ENCODE measurements at places on chromosomes 4 and X.

- no peak for DNase-seq
Measured at GRCh38 chr4:48727666-48728459, 52.2 kb downstream of the FRYL start.

GRCh38 chr4:48015216-48015615 is 1.3 kb downstream of the CNGA1 start:
- no peak for DNase-seq

DNA sequence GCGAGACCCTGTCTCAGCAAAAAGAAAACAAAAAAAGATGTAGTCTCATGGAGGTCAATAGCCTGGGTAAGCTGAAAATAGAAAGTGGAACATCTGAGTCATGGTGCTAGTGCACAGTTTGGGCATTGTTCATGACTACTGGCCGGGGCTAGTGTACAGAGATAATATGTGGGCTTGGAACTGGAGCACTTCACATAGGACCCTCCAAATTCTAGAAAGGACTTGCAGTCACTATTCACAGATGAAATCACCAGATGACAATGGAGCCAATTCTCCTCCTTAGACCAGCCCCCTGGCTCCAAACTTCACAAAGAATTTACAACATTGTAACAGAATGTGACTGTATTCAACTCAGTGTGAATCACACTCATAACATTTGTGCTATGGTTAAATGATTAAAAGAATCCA is 367.8 kb upstream of the SLC7A11 start:
- DNase-seq, result no peak

DNA sequence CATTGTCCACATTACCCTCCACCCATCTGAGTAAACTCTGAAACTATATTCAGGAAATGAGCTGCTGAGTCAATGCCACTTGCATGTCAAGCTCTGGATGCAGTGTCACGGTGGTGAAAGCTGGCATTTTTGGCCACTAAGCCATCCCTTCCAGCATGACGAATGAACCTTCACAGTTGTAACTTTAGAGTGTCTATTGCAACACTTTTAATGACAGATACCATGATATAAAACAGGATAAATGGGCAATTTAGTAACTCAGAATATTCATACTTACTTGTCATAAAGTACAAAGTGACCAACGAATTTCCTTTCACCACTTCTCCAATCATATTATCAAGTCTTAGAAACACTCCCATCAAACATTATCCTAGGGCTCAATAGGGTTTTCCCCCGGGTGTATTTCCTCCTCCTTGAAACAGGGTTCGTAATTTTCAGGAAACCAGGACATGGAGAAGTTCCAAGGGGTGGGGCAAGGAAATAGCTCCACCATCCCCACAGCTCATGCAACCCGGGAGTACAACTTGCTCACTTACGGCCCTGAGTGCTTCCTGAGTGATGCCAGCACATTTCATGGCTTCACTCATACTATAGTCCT is 73.1 kb downstream of the MTHFD2L start:
- DNase-seq, result no peak

- DNase-seq, result no peak
Measured at GRCh38 chr4:148434075-148434773, 8.0 kb downstream of the NR3C2 start.

GRCh38 chr4:112732142-112732541 is 95.2 kb downstream of the LARP7 start:
- DNase-seq, result no peak

- DNase-seq, result no peak
Measured at GRCh38 chr4:138193963-138194362, 48.2 kb downstream of the SLC7A11 start.

- DNase-seq, result no peak
Measured at GRCh38 chr4:69697536-69698242, 44.6 kb upstream of the UGT2A1 start.

GRCh38 chr4:80781431-80781830 is 249.1 kb upstream of the BMP3 start:
- no peak for DNase-seq

DNA sequence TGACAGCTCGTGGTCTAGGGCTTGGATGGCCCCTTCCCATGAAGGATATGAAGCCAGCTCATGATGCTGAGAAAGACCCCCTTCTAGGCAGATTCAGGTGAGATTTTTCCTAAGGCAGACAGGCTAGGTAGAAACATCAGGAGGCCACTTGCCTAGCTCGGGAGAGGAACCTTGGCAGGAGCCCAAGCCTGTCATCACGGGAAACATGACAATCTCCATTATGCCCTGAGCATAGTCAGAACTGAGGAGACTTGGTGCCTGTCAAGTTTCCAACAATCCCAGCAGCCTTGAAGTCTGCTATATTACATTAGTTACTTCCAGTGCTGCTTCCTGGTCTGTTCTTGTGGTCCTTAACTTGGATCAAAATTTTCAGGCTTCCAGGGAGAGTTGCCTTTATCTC is 18.7 kb upstream of the WDR1 start:
- DNase-seq, result no peak

- DNase-seq, result no peak
Measured at GRCh38 chrX:69424910-69425309, 79.2 kb upstream of the NALF2 start.

DNA sequence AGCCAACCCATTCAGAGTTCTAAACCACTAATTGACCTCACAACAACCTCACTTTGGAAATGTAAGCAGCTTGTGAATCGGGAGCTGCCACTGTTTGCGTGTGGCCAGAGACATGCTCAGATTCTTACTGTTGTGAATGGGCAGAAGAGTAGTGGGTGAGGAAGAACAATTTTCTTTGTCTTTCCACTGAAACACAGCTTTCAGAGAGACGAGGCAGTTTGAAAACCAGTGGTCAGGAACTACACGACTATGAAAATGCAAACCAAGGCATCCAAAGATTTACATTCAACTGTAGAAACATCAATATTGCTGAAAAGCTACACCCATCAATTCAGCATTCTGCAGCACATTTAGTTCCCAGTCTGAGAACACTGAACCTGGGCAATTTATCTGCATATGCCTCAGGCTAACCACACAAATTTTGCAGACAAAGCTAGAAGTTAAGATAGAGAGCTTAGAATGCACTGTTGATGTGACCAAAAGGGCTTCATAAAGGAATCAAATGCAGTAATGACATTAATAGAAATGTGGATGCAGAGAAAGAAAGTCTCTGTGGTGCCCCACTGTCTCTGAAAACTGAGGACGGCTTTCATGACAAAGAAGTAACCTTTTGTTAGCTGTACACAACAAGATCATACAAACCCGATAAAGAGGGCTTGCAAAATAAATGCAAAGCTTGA is 134.3 kb downstream of the APBB2 start:
- no peak for DNase-seq

DNA sequence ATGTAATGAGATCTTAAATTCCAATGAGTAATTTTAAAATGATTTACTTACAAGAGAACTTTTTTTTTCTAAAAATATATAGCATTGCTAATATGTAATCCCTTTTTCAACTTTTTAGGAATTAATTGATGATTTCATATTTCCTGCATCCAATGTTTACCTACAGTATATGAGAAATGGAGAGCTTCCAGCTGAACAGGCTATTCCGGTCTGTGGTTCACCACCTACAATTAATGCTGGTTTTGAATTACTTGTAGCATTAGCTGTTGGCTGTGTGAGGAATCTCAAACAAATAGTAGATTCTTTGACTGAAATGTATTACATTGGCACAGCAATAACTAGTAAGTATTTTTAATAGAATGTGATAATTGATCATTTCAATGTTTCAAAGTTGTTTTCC is 113.2 kb downstream of the USP9X start:
- DNase-seq, result no peak

DNA sequence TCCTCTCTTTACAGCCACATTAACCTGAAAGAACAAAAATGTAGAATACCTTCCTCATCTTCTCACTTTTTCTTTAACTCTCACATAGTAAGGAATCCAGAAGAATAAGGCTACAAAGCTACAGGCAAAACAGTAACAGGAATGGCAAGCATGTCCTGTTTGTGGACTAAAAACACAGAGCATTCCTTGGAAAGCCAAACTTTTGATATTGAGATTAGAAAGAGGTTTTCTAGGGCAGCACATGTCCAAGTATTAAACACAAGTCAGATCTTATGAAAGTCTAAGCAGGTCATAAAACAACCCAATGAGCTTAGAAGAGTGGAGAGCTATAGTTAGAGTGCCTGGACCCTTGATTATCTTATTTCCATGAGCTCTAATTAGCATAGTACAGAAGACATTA is 58.2 kb upstream of the FAM9C start:
- no peak for DNase-seq

DNA sequence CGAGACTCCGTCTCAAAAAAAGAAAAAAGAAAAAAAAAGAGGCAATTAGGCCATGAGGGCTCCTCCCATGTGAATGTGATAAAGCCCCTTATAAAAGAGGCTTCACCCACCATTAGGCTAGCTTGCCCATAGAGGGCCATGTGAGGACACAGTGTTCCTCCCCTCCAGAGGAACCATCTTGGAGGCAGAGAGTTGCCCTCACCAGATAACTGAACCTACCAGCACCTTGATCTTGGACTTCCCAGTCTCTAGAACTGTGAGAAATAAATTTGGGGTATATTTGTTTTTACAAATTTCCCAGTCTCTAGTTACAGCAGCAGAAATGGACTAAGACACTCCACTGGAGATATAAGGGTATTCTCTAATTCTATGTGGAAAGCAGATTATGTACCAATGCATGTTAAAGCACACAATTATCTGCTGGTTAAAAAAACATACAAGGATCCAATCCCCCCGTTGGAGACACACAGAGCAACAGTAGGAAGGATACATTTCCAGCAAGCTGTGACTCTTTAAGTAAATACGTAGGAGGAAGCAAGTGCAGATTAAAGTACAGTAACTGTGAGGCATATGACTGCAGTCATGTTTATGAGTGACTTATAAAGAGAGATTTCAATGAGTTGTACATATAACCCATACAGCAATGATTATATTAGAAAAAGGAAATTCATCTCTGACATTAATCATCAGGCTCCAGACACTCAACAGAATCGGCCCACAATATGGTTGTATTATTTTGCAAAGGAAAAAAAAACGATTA is 21.4 kb downstream of the SH3RF1 start:
- DNase-seq, result no peak

- no peak for DNase-seq
Measured at GRCh38 chr4:3299122-3299975, 6.5 kb downstream of the RGS12 start.

DNA sequence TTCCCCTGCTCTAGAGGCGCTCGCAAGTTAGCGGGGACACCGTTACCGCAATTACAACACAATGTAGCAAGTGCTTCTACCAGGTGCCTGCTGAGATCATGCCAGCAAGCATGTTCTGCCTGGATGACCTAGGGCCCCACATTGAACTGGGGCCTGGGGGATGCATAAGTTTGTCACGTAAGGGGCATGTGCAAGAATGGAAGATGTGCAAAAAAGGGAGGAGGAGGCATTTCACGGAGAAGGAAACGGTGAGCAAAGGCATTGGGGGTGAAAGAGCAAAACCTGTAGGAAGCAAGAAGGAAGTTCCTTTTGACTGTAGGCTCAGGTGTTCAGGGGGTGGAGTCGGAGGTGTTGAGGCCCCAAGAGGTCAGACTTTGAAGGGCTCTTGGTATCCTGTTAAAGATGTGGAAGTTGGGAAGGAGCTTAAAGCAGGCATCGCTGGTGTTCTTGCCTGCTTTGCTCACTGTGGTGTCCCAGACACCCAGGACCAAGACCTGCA is 602 bp upstream of the SCARB2 start:
- no peak for DNase-seq

DNA sequence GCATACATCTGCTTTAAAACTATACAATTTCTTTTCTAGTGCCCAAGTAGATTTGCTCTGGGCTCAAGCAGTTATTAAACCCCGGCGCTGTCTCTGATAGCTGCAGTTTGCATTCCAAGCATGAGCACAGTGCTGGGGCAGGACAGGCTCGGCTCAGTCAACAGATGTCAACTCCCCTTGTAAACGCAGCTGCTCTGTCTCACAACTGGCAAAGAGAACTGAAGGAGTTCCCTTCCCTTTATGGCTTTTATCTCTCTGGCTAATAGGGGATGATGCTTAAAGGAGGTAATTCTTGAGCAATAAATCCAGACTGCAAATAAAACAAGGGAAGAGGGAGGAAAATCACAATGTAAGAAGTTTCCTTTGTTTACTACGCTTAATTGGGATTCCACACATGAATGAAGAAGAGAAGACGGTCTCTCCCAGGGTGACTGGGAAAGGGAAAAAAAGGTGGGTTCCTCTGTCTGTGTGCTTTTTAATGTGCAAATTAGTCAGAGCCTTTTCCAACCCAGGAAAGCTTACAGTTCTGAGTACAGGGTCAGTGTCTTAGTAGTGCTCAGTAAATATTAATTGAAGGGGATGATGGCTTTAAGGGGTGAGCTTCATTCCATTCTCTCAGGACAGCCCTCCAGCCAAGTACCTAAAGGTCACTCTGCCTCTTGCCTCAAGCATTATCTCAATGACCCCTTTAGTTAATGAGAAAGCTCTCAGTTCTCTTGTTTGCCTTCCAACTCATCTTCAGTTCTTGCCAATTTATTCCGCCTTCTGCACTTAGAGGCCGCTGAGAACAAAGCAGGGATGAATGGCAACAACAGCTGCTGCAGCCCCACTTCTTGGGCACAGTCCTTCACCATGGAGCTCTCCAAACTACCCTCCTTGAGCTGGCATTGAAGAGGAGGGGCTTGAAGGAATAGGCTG is 155.7 kb upstream of the JADE1 start:
- DNase-seq, result peak; percentile 53

DNA sequence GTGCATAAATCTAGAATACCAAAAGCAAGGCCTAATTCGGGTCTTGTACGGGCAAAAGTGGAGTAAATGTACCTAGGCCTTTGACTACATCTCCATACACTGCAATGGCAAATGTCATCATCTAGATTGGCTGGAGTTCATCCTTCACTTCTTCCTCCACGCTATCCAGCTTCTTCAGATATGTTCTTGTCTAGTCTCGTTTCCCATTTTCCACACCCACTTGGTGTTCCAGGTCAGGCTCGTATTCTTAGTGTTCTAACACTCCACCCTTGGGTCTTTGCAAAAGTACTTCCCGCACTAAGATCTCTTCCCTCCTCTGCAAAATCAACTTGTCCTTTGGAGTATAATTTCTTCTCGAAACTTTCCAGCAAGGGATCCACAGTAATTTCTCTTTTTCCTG is 1.4 kb downstream of the COQ2 start:
- no peak for DNase-seq

DNA sequence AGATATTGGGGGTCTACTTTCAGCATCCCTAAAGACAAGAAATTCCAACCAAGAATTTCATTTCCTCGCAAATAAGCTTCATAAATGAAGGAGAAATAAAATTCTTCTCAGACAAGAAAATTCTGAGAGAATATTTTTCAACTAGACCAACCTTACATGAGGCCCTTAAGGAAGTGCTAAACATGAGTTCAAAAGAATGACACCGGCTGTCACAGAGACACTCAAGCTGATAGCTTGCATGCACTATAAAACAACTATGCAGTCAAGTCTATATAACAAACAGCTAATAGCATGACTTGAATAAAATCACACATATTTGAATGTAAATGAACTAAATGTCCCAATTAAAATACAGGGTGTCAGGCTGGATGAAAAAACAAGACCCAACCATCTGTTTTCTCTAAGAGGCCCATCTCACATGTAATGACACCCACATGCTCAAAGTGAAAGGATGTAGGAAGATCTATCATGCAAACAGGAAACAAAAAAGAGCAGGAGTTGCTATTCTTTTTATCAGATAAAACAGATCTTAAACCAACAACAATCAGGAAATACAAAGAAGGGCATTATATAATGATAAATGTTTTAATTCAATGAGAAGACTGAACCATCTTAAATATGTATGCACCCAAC is 27.2 kb downstream of the FAAH2 start:
- no peak for DNase-seq

Measured in right renal pelvis (tissue), 4 donors.